ENCODE measurements at places on chromosomes 12 and 14.
A peak's percentile ranks its signal among the peaks of the same experiment; 100 is the strongest.

- no peak for DNase-seq
These were observed 25.0 kb downstream of the LARP4 start for GRCh38 chr12:50425589-50426258.

- DNase-seq: no peak
These were observed 1.6 kb downstream of the RHOF start for GRCh38 chr12:121791671-121792551.

GRCh38 chr14:35931346-35931745 lies 105.2 kb downstream of the BRMS1L start:
- no peak for DNase-seq

- DNase-seq: no peak
These were observed 1.3 kb downstream of the RASSF3 start for GRCh38 chr12:64611341-64612284.

DNA sequence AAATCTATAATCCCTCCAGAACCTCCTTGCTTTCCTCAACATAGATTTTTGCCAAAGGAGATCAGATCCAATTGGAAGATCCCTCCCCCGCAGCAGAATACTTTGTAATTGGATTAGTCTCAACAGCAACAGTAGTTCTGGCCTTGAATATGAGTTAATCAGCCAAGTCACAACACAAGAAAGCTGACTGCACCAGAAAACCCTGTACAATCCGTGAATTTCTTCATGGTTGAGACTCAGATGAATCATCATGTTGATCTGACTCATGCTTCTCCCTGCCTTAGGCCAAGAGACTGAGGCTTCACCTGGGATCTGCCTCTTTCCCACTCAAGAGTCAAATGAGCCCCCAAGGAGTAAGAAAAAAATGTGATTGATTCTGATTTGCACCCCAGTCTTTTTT lies 3.0 kb upstream of the METTL17 start:
- DNase-seq: no peak

DNA sequence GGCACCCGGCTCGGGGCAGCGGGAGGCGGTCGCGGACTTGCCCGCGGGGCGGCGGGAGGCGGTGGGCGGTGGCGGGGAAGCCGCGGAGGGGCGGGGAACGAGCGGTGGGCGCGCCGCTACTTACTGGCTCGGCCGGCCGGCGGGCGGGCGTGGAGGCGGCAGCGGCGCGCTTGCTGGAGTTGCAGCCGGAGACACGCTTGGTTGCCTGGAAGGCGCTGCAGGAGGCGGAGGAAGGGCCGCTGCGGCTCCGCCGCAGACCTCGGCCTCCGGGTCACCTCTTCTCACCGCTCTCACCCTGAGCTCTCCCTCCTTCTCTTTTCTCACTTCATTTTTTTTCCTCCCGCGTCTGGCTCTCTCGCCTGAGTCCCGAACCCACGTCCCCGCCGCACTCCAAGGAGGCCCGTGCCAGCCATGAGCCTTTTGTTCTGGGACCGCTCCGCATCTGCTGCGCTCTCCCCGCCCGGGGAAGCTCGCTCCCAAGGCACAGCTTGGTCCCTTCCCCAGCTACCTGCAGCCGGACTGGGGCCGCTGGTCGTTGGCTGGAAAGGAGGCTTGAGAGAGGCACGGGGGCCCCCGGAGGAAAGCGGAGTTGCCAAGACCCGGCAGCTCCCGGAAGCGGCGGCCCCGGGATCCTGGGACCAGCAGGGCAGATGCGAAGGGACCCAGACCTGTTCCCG lies 592 bp upstream of the KCNK10 start:
- no peak for DNase-seq

DNA sequence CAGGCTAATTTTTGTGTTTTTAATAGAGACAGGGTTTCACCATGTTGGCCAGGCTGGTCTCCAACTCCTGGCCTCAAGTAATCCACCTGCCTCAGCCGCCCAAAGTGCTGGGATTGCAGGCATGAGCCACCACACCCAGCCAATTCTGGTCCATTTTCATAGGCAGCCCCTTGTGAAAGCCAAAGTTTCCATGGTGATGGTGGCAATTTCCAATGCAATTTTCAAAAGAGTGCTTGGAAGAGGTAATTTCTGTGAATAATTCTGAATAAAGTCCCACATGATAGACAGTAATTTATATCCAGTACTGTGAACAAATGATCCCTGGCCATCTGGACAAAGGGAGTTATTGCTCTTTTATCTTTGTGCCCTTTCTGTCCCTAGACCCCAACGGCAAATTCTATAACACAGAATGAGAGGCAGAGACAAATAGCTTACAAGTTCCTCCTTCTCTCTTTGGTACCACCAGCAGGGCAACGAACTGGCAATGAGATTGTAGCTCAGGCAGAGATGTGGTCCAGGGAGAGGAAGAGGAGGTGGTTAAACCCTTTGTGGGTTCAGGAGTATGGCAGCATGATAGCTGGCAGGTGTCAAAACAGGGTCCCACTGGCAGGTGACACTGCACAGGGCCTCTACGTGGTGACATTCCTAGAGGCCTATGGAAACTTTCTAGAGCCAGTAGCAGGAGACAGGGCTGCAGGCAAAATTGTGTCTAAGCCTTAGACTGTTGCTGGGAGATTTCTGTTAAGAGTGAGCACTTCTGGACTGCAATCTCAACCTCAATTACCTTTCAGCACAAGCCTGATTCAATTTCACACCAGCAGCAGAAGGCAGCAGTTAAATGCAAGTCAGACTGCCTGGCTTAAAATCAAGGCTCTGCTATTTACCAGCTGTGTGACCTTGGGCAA lies 46.5 kb downstream of the NT5DC3 start:
- DNase-seq: no peak

DNA sequence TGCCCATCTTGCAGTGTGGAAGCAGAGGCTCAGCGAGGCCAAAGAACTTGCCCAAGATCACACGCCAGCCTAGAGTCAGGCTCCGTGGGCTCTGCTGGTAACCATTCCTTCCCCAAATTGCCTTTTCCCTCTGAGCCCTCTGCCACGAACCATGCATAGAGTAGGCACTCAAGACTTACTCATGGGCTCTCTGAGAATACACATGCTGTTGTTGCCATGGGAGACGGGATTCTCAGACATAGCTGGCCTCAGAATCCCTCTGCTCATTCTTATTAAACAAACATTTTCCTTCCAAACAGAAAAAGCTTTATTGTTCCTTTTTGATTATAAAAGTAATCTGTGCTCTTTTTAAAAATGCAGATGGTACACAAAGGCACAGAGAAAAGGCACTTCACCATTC lies 52.5 kb upstream of the WSCD2 start:
- no peak for DNase-seq

DNA sequence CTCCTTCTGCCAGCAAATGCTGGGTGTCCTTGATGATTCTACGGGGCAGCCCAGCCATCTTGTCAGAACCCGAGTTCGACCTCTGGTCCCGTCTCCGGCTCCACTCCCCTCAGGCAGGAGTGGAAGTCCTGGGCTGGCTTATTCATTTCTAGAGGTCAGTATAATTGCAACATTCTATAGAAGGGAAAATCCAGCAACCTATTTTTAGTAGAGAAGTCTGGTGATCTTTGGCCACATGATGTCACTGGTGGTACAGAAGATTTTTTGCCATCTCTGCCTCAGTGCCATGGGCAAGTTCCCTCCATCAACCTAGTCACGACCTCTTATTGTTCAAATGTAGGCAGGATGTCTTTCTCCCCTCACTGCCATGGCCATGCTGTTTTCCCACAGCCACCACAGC lies 22.4 kb downstream of the OR10G2 start:
- DNase-seq: no peak

DNA sequence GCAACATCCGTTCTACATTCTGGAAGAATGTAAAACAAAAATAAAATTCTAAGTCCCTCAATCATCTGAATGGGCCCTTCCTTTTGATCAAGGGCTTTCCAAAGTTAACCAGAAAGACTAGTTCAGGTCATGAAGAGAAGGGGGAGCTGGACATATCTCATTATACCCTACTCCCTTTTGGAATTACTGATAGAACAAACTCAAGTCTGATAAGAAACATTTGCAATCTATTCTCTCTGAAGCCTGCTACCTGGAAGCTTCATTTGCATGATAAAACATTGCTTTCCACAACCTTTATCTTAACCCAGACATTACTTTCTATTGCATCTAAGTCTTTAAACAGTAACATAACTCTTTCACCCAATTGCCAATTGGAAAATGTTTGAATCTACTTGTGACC lies 8.3 kb upstream of the ACSM4 start:
- no peak for DNase-seq

DNA sequence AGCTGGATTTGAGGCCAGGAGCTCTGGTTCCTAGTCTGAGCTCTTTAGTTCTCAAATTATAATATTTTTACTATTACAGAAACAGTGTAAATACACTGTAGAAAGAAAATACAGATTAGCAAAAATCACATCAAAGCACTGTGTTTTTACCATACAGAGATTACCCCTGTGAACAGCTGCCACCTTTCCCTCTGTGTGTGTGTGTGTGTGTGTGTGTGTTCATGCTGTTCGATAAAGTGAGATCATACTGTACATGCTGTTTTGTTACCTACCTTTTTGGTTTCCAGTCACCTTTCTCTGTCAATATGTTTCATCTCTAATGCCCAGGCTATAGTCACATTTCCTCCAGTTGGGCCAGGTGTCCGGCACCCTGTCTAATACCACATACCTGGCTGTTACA lies 26.9 kb downstream of the MVK start:
- no peak for DNase-seq

DNA sequence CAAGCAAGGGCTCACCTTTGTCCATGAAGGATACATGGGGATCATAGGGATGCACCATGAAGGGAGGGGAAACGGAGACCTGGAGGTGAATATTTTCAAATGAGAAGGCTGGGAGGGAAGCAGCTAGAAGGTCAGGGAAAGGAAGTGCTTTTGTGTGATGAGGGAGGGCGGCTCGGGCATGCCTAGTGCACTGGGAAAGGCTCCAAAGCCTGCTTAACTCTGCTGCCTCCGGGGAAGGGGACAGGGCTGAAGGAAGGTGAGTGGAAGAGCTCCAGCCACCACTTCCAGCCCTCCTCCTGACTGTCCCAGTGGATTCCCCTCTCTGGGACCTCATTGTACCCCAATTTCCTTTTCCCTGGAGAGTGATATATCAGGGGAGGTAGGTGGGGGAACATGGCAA lies 149.4 kb upstream of the PRMT8 start:
- no peak for DNase-seq

GRCh38 chr12:24177889-24178288 lies 228.4 kb upstream of the SOX5 start:
- peak; percentile 6 for DNase-seq

GRCh38 chr14:89252887-89253532 lies 164.0 kb downstream of the FOXN3 start:
- DNase-seq: no peak

GRCh38 chr12:26164118-26164517 lies 31.3 kb upstream of the SSPN start:
- DNase-seq: no peak

DNA sequence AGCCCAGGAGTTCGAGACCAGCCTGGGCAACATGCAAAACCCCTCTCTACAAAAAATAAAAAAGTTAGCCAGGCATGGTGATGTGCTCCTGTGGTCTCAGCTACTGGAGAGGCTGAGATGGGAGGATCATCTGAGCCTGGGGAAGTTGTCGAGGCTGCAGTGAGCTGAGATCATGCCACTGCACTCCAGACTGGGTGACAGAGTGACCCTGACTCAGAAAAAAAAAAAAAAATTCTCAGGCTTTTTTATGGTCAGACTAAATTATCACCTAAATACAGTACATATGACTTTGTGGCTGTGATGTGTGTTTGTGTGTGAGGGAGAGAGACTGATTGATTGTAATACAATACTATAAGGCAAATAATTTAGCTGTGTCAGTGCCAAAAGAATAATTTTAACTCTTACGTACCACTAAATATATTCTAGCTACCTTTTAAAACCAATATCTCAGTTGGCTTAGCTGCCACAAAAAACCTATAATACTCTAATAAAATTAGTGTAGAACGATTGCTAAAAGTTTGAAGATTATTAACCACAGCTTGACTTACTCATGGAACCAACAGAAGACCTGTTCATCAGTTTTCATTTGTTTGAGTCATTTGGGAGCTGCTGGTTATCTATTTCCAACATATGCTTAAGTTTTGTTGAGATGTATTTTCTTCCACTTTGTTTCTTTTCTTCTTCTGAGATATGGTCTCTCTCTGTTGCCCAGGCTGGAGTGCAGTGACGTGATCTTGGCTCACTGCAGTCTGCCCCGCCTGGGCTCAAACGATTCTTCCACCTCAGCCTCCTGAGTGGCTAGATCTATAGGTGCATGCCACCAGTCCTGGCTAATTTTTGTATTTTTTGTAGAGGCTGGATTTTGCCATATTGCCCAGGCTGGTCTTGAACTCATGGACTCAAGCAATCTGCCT lies 58.0 kb downstream of the DIP2B start:
- no peak for DNase-seq

DNA sequence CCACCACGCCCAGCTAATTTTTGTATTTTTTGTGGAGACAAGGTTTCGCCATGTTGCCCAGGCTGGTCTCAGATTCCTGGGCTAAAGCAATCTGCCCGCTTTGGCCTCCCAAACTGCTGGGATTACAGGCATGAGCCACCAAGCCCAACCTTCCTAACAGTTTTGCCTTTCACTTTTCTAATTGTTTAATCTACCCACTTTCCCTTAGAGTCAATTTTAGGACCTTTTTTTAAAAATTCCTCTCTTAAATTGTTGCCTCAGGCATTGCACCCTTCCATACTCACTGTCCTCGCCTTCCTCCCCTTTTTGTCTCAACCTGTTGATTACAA lies 11.5 kb downstream of the ZFHX2 start:
- no peak for DNase-seq

GRCh38 chr12:80713419-80713818 lies 3.3 kb upstream of the MYF5 start:
- no peak for DNase-seq

DNA sequence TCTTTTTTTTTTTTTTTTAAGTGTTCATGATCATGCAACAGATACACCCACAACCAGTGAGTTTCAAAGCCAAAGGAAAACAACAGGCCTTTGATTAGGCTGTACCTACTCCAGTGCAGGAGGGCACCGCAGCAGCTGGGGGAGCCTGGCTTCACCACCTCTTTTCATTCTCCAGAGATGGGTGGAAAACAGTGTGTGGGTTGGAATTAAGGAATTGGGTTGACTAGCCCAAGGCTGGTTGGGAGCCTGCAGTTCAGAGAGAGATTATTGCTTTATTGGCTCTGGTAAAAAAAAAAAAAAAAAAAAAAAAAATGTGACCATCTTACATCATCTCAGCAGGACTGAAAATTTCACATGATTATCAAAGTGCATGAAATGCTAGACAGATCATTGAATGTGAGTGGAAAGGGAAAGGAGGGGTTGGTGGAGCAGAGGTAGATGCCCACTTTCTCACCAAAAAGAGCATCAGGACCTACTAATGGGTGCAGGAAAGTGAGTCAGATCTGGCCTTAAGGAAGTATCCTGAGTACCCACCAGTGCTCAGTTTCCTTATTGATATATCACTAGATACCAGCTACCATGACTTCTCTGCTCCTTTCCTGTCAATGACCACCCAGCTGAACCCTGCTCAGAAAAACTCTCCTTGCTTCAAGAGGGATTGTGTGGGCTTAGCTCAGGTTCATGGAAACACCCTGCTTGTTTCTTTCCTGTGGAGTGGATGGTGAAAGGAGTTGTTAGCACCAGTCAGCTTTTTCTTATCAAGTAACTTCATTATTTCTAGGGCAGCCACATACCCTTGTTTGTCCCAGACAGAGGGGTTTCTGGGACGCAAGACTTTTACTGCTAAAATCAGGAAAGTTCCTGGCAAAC lies 54.8 kb upstream of the DYRK2 start:
- DNase-seq: no peak
